ENCODE measurements at places on chromosomes 12 and 14. TPM values are rescaled to one million over a fixed set of nuclear protein-coding genes. Genes with fewer than 3 reads are reported as not detected.

TTC6 gene
- polyA plus RNA-seq, result 0.34 TPM

DNA sequence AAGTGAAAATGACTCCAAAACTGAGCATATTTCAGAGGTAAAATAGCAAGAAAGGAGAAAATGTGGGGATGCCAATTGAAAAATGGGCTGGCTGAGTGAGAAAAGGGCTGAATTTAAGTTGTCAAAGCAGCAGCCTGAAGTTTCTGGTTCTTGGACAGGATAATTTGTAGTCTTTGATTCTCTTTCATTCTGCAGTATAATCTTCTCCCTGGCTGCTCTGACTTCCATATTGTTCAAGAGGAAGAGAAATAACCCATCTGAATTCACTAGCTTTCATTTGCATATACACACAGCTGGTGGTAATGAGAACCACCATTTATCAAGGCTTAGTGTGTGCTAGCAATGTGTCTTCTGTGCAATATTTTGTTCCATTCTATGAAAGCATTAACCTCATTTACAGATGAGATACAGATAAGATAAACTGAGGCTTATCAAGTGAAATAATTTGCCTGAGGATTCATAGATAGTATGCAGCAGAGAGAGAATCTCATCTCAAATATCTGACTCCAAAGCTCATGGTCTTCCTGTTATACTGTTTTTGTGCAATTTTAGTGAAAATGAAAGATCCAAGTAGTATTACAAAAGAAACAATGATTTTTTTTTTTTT is 184.2 kb downstream of the TMTC2 start:
- no peak for DNase-seq

DNA sequence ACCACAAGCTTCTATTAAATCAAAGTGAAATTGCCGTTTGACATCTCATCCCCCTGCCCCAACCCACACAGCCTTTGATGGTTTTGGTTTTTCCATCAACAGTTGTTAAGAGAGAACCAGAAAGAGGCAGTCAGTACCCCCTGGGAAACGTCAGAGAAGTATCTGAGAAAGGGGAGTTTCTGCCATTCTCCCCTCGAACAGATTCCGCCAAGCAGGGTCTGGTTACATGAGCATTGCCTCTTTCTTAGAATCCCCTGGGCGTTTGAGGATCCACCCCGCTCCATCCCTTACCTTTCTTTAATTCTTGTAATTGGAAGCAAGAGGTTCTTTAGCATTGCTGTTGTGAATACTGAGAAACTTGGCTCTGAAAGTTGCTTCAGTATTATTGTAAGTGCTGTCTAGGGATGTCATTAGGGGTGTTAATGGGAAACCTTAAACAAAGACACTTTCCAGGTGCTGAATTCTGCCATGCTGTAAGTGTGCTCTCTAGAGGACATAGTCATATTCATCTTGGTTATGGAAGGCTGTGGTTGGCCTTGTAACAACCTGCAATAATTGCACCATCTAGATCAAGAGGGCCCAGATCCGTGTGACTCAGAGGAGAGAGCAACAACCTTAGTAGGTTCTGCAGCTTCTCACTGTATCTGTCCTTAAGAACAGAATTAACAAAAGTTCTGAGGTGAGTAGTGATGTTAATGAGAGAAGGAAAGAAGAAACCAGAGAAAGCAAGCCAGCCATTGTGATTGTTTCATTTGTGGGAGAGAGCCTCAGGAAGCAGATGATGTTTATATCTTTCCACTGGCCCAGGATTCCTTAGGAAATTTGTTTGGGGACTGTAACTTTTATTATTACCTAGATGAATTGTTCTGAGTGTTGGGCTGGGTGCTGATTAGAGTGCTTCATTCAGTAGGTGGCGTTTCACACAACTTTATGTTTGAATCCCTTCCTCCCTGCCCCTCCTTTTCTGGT is 9.0 kb downstream of the TMBIM6 start:
- no peak for DNase-seq

GRCh38 chr12:107405436-107405835 is 280.2 kb upstream of the PWP1 start:
- DNase-seq, result no peak

GRCh38 chr14:51147183-51147582 is 52.3 kb upstream of the TRIM9 start:
- no peak for DNase-seq

DNA sequence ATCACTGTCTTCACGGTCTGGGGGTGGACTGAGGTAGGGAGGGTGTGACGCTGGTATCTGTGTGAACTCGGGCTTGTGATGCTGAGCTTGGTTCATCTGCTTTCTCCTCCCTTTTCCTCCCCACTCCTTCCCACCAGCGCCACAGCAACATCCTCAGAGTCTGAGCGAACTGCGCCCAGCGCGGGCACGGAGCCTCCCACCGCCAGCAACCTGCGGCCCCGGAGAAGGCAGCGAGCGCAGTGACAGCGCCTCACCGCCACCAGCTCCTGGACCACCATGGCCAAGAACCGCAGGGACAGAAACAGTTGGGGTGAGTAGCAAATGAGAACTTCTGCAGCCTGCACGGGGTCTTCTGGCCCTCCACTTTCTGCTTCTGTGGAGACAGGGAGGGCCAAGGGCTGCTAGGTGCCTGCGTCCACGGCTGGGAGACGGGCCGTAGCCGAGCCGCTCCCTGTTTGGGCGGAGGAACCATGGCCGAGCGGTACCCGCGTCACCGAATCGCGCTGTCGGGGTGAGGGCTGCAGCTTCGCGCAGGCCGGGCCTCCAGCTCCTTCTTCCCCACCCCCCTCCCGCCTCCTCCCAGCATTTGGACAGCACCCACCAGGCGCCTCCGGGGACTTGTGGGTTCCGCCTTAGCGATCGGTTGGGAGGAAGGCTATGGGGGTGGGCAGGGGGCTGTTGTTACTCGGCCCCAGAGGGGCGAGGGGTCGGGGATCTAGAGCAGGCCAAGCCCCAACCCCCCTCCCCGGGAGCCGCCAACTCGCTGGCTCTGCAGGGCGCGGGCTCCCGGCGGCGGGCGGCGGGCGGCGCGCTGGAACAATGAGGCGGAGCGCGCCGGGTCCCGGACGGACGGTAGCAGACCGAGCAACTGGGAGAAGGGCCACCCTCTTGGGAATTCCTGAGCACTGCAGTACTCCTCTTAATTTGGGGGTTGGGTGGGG is at the start of gene ATL1:
Gene ATL1, plus strand, starts transcription at position 156 of the 941 bp plus-strand sequence. Its CDS starts 121 bp downstream, at position 277.
- DNase-seq, result peak; percentile 60

PROX2 gene
- polyA plus RNA-seq, result not detected

LRRC23 gene
- 9.4 TPM for polyA plus RNA-seq

DNA sequence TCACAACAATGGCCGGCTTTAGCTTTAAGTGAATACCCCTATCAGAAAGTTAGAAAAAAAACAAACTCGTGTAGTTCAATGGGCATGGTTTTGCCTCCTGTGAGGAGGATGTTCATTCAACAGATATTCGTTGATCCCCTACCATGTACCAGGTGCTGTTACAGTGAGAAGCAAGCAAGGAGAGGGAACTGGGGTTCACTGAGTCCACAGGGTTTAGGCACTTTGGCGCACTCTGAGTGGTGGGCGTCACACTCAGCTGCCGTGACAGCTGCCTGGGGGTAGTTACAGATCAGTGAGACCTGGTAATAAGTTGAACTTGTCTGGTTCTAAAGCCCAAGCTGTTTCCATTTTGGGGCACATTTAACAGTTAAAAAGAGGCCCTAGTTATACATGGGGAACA is 74.2 kb downstream of the PAPOLA start:
- no peak for DNase-seq

TAS2R43 gene
- polyA plus RNA-seq, result not detected
